Glutamatergic neuron (in vitro differentiated cells): ENCODE measurements at places on chromosomes 4 and X.

DNA sequence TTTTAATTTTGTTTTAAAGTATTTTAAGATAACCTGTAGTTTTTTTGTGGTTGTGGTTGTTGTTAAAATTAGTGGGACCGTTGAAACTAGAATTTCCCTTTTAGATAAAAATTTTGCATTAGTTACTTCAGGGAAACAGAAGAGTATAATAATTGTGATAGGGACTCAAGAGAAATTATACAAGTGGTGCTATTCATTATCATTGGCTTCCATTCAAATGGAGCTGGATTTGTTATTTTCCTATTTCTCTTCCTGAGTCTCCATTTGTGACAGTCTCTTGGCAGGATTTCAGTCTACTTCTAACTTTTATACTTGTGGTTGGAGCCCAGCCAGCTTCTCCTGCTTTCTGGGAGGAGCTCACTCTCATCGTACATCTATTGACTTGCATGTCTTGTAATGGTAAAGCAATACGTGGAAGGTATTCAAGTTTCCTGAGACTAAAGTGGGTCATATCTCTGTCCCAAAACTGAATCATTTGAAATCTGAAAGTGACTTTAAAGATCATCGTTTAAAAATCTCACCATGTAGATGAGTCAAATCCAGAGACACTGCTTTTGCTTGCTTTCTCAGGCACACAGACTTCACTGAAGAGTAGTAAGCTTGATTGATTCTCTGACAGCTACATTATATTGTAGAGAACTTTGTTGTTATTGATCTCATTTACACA, 155.8 kb downstream of the RPA4 start:
- H3K27ac ChIP-seq, result no peak overlapping the region
- no peak for DNase-seq
- peaks cover 1% of the 10 kb centered on the region for H3K27me3 ChIP-seq
- H3K36me3 ChIP-seq, result no peaks in the 10 kb centered on the region
- no peaks in the 10 kb centered on the region for H3K4me1 ChIP-seq

GRCh38 chr4:1393866-1394265, 12.4 kb downstream of the NKX1-1 start:
- peaks cover 10% of the 10 kb centered on the region for H3K36me3 ChIP-seq
- no peaks in the 10 kb centered on the region for H3K4me1 ChIP-seq
- no peak overlapping the region for H3K4me3 ChIP-seq

DNA sequence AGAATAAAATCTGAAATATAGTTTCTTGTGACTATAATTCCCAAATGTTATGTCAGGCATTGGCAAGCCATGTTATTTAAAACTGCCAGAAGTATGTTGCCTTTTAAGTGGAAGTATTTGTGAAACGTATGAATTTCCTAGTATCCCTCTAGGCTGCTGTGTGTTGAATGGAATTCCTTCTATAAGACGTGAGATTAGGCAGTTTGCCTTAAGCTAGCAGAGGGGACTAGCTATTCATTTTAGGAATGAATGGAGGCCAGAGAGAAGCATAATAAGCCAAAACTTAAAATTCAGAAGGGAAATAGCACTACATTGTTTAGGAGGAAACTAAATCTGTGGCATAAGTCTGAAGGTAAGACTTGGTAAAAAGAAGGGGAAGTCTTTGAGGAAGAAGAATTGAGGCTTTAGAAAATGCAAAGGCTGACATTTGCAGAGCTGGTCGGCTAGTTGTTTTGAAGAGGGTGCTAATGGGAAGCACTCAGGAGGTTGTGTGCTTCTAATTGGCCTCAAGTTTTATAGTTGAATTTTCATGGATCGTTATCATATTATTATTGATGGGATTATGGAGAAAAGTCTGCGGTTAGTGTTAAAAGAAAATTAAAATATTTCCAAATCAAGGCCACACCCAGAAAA, 57.1 kb downstream of the TMEM131L start:
- no peak overlapping the region for H3K4me3 ChIP-seq
- no peak overlapping the region for H3K27ac ChIP-seq
- peaks cover 10% of the 10 kb centered on the region for H3K27me3 ChIP-seq
- no peak for DNase-seq

DNA sequence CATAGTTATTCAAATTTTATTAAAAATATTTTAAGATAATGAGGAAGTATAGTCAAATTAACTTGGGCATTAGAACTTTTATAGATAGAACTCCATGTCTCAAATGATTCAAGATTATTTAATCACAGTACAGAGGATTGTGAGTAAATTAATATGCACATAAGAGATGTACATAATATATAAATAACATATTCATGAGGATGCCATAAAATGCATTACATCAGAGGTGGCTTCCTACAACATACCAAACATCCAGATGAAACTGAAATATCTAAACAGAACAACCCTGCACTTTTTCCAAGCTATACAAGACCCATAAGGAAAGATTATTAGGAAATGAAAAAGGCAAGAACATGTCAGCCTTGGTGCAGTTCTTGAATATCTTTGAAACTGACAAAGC, 91.3 kb upstream of the NAP1L5 start:
- no peaks in the 10 kb centered on the region for H3K36me3 ChIP-seq
- no peak overlapping the region for H3K27ac ChIP-seq
- no peak for DNase-seq
- H3K27me3 ChIP-seq, result peaks cover 2% of the 10 kb centered on the region

DNA sequence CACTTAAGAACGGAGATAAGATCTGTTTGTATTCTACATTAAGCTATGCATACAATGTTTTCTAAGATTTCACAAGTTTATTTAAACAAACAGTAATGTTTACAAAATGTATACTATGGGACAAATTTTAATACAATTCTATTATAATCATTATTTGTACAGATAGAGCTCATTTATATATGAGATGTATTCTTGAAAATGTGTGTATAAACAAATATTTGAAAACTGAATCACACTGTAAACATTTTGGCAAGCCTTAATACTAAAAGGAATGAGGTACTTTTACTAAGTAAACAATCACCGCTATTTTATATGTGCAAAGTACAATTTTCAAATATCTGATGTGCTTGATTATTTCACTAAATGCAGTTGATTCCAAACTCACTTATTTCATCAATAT, 119.2 kb upstream of the MAB21L2 start:
- no peaks in the 10 kb centered on the region for H3K27me3 ChIP-seq
- H3K4me3 ChIP-seq, result no peak overlapping the region
- peaks cover 9% of the 10 kb centered on the region for H3K4me1 ChIP-seq
- no peak overlapping the region for H3K27ac ChIP-seq

DNA sequence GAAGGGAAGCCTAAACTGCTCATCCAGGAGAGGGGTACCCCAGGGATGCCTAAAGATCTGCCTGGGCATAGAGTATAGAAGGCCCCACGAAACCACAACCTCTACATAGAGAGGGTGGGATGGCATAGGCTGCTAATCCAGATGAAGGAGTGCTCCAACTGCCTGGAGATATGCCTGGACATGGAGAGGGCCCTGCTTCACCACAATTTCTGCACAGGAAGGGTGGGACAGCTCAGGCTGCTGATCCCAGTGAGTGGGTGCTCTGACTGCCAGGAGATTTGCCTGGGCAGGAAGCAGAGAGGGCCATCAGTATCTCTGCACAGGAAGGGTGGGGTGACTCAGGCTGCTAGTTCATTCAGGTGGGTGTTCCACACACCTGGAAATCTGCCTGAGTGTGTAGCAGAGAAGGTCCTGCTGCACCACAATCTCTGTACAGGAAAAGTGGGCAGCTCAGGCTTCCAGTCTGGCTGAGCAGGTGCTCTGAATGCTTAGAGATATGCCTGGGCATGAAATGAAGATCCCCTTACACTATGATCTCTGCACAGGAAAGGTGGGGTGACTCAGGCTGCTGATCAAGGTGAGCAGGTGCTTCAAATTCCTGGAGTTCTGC, 61.1 kb downstream of the ZNF518B start:
- H3K4me1 ChIP-seq, result no peaks in the 10 kb centered on the region
- H3K36me3 ChIP-seq, result no peaks in the 10 kb centered on the region
- no peak overlapping the region for H3K27ac ChIP-seq
- no peak overlapping the region for H3K4me3 ChIP-seq

DNA sequence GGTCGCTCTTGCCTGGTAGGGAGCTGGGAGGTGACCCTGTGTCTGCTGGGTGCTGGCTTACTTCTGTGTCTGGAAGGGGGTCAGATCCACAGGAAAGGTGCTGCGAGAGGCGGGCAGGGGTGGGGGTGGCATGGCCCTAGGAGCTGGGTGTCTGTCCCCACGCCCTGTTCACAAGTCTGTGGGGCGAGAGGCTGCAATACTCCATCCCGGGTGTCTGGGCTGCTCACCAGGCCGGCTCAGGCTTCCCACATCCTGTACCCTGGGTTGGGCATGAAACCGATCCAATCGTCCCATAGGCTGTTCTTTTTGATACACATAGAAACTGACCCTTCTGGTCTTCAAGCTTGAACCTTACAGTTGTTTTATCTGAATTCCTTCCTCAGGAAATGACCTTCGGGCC, 993 bp upstream of the CTAG2 start:
- no peak overlapping the region for H3K27ac ChIP-seq
- DNase-seq, result no peak
- H3K4me3 ChIP-seq, result no peak overlapping the region
- no peaks in the 10 kb centered on the region for H3K27me3 ChIP-seq

- H3K27ac ChIP-seq, result no peak overlapping the region
- peak; percentile 47 for DNase-seq
- no peaks in the 10 kb centered on the region for H3K4me1 ChIP-seq
- peaks cover 2% of the 10 kb centered on the region for H3K27me3 ChIP-seq
These were observed 16.8 kb downstream of the PF4 start for GRCh38 chr4:73964862-73965611.

- H3K36me3 ChIP-seq, result no peaks in the 10 kb centered on the region
- H3K27me3 ChIP-seq, result no peaks in the 10 kb centered on the region
- H3K4me3 ChIP-seq, result no peak overlapping the region
- no peak overlapping the region for H3K27ac ChIP-seq
These were observed 58.3 kb downstream of the INTS12 start for GRCh38 chr4:105650190-105650589.

- no peak for DNase-seq
- no peaks in the 10 kb centered on the region for H3K4me1 ChIP-seq
- peaks cover 11% of the 10 kb centered on the region for H3K36me3 ChIP-seq
These were observed 95.4 kb downstream of the NFKB1 start for GRCh38 chr4:102596532-102596931.
